Stimulated activated CD4-positive, alpha-beta T cell treated with anti-CD3 and anti-CD28 coated beads, Interleukin-1b, Interleukin-23, amount 100 ng/mL, for 1 hour (primary cell): ENCODE measurements at places on chromosomes 11 and 22.

DNA sequence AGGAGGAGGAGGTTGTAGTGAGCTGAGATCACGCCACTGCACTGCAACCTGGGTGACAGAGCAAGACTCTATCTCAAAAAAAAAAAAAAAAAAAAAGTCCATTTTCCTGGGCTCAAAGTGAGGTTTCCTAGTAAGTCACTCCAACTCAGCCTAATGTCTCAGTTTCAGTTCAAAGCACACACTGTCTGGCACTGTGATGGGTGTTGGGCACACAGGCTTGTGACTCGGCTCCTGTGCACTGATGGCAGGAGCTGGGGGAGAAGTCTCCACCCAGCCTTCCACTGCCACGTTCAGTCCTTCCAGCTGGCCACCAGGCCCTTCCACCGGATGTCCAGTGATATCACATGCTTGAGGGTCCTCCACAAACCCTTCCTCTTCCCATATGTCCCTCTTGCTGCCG lies 186.0 kb downstream of the CEP164 start:
- DNase-seq = no peak

- DNase-seq = peak; percentile 65
These were observed 149.1 kb upstream of the RAG2 start for GRCh38 chr11:36746886-36747710.

- no peak for DNase-seq
These were observed 366.0 kb downstream of the RAB38 start for GRCh38 chr11:87809256-87809655.

- DNase-seq = no peak
These were observed 5.0 kb downstream of the UQCR10 start for GRCh38 chr22:29772170-29772641.

- no peak for DNase-seq
These were observed 400.3 kb downstream of the CADM1 start for GRCh38 chr11:115103921-115104320.

GRCh38 chr11:74770456-74770855 lies 21.8 kb downstream of the RNF169 start:
- no peak for DNase-seq

DNA sequence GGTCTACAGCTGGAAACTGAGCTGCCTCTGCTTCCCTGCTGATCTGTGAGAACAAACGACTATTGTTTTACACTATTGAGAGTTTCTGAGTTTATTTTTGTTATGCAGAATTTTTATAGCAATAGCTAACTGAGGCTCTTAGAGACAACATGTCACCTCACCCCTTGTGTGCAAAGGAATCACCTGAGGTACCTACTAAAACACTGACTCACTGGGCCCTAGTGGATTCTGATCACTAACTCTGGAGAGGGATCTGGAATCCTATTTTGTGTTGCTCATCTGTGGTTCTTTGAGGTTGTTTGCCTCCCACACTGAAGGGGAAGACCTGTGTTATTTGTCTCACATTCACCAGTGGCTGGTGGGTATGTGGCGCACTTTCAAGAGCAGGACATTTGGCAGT lies 13.4 kb upstream of the B3GAT1 start:
- DNase-seq = no peak

- no peak for DNase-seq
These were observed 16.8 kb upstream of the LDLRAD3 start for GRCh38 chr11:35927104-35927503.

DNA sequence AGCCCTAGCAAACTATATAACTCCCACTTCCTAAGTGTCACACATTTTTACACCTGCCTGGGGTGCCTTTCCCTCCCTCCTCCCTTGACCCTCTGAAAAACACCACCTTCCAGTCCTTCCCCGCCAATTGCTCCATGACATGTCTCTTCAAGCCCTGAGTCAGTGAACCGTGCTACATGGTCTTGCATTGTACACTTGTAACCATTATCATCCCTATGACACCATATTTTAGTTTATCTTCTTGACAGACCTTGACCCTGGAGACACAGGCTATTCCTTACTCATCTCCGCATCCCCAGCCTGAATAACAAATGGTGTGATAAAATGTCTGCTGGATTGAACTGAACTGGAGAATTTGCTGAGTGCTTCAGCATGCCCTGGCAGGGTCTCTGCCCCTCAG lies 36.9 kb downstream of the TNKS1BP1 start:
- no peak for DNase-seq

DNA sequence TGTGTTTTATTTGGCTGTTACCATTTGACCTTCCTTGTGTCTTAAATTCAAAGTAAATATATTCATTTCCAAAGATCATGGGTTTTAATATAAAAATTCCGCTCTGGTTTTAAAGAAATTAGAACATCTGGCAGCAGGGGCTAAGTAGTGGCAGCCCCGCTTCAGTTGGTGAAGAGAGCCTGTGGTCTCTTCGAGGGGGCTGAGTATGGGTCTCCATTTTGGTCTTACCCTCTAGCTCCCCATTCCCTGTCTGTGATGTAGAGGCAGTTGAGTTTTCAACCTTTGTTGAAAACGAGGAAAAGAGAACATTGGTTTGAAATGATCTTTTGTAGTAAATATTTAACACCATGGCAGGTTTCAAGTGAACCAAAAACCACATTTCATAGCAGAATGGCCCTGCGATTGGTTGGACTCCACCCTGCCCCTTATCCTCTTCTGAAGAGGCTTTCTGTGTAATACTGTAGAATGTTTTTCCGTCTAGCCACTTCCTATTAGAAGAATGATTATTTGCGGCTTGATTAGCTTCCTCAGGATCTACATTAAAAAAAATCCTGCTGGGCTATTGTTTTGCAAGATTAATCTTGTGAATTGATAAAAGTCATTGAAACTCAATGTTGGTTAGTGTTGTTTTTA lies 17.7 kb downstream of the APLP2 start:
- DNase-seq = no peak

GRCh38 chr11:106331176-106331575 lies 253.7 kb downstream of the AASDHPPT start:
- DNase-seq = no peak

- no peak for DNase-seq
These were observed 13.0 kb upstream of the MYEOV start for GRCh38 chr11:69280994-69281393.

DNA sequence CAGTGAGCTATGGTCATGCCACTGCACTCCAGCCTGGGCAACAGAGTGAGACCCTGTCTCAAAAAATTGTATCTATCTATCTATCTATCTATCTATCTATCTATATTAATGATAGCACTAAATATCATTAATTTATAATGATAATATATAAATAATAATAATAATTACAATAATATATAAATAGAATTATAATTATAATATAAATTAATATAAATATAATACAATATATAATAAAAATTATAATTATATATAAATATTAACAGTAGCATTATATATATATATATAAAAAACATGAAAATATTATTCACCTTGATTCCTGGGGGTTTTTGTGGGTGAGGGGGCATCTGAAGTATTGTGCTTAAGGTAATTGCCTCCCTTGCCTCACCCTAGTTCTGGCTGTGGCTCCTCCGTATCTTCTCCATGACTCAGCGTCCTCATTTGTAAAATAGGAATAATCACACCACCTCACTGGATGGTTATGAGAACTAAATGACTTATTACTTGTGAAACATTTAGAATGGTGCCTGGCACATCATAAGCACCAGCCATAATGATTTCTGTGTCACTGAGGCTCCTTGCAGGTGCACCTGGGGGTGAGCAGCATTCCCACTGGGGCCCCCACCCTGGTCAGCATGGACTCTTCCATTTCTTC lies 18.8 kb downstream of the RASD2 start:
- DNase-seq = no peak

- DNase-seq = no peak
These were observed 492.7 kb downstream of the BRD1 start for GRCh38 chr22:49334976-49335375.

- no peak for DNase-seq
These were observed 29.3 kb downstream of the PHLDB1 start for GRCh38 chr11:118636569-118637290.

- no peak for DNase-seq
These were observed 14.6 kb upstream of the SERGEF start for GRCh38 chr11:18027475-18027874.

DNA sequence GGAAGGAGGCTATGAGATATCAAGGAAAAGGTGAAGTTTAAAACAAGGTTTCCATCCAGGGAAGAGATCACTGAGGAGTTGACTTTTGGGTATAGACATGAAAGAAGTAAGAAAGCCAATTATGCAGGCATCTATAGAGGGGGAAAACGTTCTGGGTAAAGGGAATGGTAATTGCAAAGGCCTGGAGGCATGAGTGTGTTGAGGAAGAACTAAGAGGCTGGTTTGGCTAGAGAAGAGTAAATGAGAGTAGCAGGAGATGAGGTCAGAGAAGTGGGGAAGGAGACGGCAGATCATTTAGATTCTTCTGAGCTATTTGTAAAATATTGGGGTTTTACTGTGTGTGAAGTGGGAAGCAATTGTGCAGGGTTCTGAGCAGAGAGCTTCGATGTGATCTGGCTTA lies 7.6 kb downstream of the ENDOD1 start:
- no peak for DNase-seq

DNA sequence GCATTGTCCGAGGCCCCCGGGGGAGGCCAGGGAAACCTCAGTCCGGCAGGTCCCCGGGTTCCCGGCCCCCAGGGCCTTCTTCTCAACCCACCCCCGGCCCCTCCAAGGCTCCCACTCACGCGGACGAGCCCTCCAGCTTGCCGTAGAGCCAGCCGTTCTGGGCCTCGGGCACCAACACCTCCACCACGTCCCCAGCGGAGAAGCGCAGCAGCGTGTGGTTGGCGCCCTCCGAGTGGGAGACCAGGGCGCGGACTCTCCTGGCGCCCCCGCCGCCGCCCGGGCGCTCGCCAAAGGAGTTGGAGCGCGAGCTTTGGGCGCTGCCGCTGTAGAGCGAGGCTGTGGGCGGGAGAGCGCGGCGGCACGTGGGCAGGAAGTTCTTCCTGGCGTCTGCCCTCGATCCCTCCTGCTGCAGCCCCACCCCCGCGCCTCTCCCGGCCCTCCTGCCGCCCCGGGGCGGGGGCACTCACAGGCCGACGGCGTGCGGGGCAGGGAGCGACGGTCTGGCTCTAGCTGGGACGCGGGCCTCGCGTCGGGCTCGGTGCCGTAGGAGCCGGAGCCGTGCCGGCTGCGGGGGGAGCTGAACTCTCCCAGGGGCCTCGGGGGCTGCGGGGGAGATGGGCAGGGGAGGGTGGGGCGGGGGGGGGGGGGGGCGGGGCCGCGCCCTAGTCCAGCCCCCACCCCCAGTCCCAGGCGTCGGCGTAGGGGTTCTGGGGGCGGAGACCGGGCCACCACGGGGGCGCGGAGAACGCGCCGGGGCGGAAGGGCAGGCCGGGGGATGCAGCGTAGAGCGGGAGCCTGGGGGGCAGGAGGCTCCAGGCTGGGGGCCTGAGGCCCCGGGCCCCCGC lies 4.9 kb upstream of the SLC16A8 start:
- DNase-seq = no peak

DNA sequence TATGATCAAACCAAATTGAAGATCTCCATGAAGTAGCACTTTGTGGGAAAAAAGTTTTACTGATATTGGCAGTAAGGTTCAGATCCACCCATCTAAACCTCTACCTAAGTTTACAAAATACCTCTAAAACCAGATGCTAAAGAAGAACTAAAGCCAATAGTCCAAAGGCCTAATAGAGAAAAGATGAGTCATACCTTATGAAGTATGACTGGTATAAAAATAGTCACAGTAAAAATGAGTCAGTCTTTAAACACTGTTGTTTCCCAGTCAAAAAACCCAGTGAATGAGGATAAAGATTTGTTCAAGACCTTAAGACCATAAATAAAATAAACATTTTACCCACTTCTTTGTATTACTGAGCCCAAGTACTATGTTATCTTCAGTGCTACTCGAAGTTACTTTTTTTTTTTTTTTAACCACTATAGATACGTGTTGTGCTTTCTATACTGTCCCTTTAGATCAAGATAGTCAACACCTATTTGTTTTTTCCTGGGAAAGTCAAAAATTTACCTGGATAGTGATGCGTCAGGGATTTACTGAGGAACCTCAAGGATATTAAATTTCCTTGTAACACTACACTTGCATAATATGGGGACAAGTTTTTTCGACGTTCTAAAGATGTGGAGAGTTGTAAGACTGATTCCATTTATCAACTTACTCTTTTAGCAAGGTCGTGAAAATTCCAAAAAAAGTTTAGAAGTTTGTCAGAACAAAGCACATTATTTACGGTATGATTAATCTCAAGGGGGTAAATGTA lies 87.3 kb downstream of the CCDC73 start:
- no peak for DNase-seq

- no peak for DNase-seq
These were observed 1282.9 kb downstream of the TBC1D22A start for GRCh38 chr22:48045369-48045768.

GRCh38 chr22:37999236-37999635 lies 14.9 kb upstream of the SOX10 start:
- DNase-seq = no peak

DNA sequence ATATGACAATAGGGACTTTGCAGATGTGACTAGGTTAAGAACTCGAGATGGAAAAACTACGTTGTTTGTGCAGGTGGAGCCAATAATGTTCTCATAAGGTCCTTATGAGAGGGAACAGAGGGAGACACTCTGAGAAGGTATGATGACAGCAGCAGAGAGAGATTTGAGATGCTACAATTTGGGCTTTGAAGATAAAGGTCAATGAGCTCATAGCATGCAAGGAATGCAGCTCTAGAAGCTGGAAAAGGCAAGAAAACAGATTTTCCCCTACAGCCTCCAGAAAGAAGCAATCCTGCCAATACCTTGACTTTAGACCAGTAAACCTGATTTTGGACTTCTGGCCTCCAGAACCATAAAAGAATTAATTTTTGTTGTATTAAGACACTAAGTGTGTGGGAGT lies 21.1 kb downstream of the FAM76B start:
- DNase-seq = no peak

- no peak for DNase-seq
These were observed 10.0 kb upstream of the BACE1-AS start for GRCh38 chr11:117281159-117281558.

DNA sequence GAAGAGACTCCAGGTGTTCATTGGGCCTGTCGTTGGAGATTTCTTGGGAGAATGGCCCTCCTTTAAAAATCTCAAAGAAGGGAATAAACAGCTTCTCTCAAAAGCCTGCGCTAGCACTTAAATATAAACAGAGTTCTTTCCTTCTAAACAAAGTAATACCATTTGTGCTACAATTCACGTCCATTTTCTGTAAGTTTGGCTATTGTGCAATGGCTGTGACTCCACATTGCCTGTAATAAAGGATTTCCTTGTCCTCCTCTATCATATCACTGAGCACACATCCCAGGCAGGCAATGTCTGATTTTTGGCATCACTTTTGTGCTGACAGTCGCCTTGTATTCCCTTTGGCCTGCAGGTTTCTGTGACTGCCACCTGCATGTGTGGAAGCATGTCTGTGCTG lies 4.9 kb upstream of the ADAMTS8 start:
- no peak for DNase-seq

GRCh38 chr11:87326594-87326993 lies 288.9 kb downstream of the TMEM135 start:
- DNase-seq = no peak
